Hematopoietic multipotent progenitor cell treated with erythropoietin and hydrocortisone succinate and interleukin-3 and kit ligand, for 17 days (in vitro differentiated cells): ENCODE measurements at places on chromosomes 12 and 14.
A peak's percentile ranks its signal among the peaks of the same experiment; 100 is the strongest.

DNA sequence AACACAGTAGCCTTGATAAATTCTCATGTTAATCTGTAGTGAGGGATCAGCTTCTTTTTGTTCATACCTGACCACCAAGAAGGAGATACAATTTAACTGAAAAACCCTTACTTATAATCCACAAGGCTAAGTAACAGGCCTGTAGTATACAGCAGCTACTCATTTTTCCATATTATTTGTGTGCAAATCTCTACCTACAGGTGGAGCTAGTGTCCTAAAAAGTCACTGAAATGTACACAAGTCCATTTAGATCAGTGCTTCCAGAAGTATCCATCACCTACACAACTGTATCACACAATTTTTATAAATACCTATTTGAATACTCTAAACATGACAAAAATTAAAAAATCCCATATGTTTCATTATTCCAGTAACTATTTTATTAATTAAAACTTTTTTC, 173.2 kb downstream of the SLC35F4 start:
- no peak for DNase-seq

GRCh38 chr12:12622418-12622817, 10.7 kb downstream of the CREBL2 start:
- DNase-seq = no peak

DNA sequence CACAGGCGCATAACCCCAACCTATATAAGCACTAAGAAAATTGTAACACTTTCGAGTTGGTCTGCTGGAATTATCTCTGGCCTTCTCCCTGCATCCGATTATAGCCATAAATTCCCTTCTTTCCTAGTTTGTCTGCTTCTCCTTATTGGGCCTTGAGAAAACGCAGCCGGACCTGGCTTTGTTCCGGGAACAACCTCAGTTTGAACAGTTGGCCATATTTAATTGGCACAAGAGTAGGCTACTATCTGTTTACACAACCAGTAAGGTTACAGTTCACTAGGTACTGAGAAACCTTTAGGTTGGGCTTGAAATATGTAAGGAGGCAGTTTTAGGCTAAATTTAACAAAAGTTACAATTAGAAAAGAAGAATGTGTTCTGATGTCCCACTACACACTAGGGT, 176.1 kb downstream of the IPO8 start:
- DNase-seq = no peak

DNA sequence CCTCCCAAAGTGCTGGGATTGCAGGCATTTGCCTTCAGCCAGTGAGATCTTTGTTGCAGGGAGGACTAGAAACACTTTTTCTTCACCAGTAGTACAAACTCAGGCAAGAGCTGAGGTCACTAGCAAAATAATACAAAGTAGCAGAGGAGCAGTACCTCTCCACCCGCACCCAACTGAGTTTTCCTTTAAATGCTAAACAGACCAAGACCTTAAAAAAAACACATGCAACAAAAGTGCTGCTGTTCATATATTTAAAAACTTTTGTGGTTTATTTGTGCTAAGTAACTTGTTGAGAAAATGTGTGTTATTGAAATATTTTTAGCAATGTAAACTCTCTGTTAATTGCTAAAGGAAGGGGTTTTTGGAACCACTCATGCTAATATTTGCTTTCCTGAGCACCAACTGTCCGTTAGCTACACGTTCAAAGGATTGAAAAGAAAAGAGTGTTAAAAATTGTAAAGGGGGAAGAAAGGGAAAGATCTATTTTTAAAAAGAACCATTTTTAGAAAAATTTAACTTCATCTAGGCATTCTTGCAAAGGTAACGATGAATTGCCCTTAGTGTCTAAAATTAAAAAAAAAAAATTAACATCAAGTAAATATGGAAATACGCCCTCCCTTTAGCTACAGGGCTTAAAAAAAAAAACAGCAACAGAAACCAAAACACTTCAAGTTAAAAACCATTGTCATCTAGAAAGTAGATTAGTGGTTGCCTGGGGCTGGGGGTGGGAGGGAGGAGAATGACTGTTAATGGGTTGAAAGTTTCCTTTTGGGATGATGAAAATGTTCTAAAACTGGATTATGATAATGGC, 114.0 kb upstream of the KRAS start:
- DNase-seq = no peak

DNA sequence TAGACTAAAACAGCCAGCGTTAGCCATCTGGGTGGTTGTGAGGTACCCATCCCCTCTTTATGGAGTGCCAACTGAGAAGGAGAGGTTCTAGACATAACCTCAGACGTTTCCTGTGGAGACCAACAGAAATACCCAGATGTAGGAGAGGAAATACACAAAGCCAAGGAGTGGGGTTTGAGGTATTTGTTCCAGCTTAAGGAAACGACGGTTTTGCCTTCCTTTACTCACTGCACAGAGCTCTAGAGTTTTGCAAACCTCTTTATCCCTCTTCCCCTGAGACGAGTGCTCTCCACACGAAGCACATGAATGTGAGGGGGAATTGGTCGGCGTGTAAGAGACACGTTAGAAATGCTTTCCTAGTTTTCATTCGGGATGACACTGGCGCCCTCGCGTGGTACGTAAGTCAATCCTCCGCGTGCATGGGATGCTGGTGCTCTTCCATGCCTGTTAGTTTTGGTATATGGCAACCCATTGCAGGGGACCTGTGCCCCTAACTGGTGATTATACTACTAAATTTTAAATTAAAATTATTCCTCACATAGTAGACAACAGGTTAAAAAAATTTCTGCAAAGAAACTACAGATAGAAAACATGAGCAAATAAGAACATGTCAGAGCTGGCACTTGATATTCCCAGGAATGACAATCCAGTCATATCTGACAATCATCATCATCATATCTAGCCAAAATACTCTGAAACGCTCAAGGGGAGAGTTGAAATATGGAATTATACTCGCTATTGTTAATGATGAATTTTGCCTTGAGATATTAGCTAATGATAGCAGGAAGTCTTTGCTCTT, 121.7 kb downstream of the PPM1H start:
- DNase-seq = peak; percentile 29

DNA sequence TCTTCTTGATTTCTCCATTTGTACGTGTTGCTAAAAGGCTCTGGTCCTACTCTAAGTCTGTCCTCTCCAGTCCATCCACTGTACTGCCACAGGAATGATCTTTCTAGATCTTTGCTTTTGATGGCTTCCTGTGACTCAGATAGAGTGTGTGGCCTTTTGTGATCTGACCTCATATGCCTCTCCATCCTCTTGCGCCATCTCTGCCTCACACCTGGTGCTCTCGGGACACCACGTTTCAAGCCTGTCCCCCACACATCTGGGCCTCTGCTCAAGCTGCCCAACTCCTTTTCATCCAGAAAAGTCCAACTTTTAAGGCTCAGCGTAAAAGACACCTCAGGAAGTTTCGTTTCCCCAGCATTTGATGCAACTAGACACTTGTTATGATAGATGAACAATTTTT, 39.0 kb downstream of the DCAF4 start:
- DNase-seq = no peak

- no peak for DNase-seq
Measured at GRCh38 chr12:11812586-11813437, 163.3 kb downstream of the ETV6 start.

DNA sequence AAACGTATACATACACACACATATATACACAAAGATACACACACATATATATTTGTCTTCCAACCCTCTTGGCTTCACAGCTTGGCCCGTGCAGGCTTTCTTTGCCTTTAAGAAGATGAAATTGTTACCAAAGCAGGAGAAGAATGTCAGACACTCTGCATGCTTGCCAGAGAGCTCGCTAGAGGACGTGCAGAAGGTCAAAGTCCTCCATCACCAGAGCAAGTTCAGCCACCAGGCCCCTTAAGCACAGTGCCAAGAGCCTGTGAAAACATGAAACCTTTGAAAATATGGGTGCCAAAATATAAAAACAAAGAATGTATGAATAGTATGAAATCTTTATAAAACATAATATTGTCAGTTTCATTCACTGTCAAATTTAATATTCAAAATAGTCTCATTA, 14.9 kb upstream of the MCRS1 start:
- DNase-seq = no peak

DNA sequence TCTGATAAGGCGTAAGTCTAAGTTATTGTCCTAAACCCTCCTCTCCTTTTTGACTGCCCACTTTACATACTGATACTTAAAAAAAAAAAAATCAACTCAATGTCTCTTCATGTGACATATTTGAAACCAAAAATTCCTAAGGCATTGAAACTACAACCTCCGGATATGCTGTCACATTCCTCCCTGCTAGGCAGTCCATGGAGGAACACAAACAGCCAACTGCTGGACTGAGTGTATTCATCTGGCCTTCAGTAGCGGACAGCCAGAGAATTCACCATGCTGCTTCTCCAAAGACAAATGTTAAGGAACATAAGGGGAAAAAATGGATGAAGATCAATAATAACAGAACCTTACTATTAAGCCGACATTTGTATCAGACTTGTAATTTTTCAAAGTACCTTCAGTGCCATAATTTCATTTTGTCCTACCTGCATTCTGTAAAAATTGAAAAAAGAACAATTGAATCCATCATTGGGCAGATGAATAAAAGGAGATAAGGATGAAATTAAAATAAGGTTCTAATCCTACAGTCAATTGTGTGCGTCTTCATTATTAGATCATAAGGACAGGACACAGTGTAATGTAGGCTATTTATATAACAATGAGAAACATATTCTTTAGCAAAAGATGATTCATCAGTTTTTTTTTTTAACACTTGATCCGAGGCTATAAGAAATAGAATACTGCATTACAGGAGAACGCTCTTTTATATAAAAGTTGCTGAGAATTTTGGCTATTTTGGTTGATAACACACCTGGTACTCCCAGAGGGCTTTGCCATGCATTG, 12.2 kb downstream of the RERG start:
- no peak for DNase-seq

- DNase-seq = no peak
Measured at GRCh38 chr12:34625116-34625515, 602.8 kb downstream of the ALG10 start.

- no peak for DNase-seq
Measured at GRCh38 chr12:124658806-124659402, 91.5 kb upstream of the NCOR2 start.

DNA sequence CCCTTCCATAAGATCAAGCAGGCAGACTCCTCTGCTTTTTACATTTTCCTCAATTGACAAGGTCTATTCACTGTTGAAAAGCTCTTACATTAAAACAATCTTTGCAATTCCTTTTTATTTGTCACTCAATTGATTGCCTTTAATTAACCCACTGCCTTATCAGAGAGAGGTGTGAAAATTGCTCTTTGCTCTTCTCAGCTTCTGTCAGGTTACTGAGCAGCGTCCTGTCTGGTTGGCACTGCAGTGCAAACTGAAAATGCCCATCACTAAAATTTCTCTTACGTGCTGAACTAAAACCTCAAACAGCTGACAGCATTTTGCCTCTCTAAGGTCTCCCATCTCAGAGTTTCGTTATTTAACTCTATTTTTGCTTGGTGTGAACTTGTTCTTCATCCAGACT, 504.1 kb upstream of the ATXN7L3B start:
- DNase-seq = no peak

DNA sequence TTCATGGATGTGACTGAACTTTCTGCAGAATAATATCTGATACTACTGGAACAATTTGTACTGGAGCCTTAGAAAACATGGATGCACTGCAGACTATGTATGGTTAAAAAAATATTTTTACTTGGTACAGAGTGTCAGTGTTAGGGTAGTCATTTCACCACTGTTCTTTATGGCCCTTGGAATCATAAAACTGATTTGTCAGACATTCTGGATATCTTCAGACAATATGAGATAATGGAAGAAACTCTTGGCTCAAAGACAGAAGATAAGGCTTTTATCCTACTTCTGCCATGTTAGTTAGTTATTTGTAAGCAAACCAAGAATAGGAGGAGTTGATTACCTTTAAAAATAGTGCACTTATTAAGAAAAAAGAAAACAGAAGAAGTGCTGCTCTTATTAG, 209.4 kb downstream of the LRIG3 start:
- DNase-seq = no peak

- no peak for DNase-seq
Measured at GRCh38 chr12:5148880-5149279, 105.2 kb downstream of the KCNA5 start.

DNA sequence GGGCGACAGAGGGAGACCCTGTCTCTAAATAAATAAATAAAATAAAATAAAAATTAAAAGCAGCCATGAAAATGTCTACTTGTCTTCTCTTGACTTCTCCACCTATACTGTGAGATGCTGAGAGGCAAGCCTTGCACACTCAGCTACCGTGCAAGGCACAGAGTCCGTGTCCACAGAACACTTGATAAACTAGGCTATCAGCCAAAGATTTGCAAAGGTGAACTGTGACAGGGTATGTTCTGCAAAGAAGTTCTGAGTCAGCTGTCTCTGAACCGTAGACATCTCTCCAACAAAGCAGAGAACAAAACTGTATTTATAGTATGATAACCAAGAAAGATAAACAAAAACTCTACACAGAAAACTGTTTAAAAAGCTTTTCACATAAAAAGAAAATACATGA, 35.5 kb downstream of the STXBP6 start:
- no peak for DNase-seq

DNA sequence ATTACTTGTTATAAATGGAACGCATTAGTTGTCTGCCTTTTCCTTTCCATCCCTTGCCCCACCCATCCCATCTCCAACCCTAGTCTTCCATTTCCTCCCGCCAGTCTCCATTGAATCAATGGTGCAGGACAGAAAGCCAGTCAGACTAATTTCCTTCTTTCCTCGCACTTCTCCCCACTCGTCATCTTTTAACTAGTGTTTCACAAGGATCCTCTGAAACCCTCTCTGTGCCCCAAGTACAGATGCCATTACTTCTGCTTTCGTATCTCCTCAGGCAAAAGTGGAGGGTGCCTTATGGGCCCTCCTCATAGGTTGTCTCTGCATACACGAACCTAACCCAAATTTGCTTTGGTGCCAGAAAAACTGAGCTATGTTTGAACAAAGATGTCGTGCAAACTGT, 4.2 kb downstream of the DAZAP2 start:
- DNase-seq = no peak

DNA sequence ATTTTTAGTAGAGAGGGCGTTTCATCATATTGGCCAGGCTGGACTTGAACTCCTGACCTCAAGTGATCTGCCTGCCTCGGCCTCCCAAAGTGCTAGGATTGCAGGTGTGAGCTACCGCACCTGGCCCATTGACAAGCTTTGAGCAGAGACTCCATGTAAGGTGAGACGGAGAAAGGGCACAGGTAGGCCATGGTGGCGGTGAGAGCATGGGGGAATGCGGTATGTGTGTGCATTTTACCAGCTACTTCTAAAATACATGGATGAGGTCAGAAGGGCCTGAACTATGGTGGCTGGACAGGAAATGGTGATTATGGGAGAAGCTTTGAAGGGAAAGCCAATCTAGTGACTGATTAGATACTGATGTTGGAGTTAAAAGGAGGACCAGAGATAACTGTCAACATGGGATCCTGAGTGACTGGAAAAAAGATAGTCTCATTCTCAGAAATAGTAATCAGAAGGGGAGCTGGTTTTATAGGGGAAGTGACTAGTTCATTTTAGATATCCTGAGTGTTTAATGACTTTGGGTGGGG, 21.9 kb upstream of the PTPRB start:
- DNase-seq = no peak
